Caco-2 (cell line): ENCODE measurements at places on chromosomes 16 and 17. TPM values are rescaled to one million over a fixed set of nuclear protein-coding genes. Genes with fewer than 3 reads are reported as not detected.
A peak's percentile ranks its signal among the peaks of the same experiment; 100 is the strongest.

Gene RHBDL1
- 2.9 and 3.2 TPM in 2 replicates for total RNA-seq

Gene ATP2A3
- total RNA-seq = 8.0 and 8.2 TPM in 2 replicates

Gene KRTAP3-2
- not detected in 2 replicates for total RNA-seq

Gene HS3ST4
- total RNA-seq = 0.11 and 0.12 TPM in 2 replicates

Gene KRT15
- 5.3 and 10.5 TPM in 2 replicates for total RNA-seq

Gene NOXO1
- 0.35 and 1.1 TPM in 2 replicates for total RNA-seq

Gene CALB2
- 0.65 TPM in 1 of 2 replicates, not detected in the other for total RNA-seq

Gene SLC26A11
- 37.1 and 46.0 TPM in 2 replicates for total RNA-seq

Gene CCDC78
- total RNA-seq = 3.5 and 4.6 TPM in 2 replicates

Gene SYNGR3
- total RNA-seq = 2.9 and 3.3 TPM in 2 replicates

Gene ZSCAN10
- not detected in 2 replicates for total RNA-seq

DNA sequence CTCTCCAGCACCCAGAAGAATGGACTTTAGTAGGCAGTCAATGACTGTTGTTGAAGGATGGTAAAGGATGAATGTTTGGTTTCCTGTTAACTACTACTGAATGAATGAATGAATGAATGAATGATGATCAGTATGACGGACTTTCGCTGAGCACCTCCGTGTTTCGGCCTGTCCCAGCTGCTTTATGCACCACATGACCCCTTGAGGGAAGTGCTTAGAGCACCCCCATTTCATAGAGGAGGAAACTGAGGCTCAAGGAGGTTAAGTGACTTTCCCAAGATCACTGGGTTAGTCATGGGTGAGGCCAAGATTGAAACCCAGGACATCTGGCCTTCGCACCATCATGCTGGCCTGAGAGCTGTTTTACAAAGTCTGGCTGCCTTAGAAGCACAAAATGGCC is 6.8 kb downstream of the KCNG4 start:
- H3K4me3 ChIP-seq = no peak overlapping the region
- H3K4me1 ChIP-seq = no peaks in the 10 kb centered on the region; the same call in 1 of the 2 replicates
- no peaks in the 10 kb centered on the region for H3K27me3 ChIP-seq
- no peak for DNase-seq
- H3K27ac ChIP-seq = no peak overlapping the region
- no peaks in the 10 kb centered on the region for H3K36me3 ChIP-seq

GRCh38 chr17:77723071-77723908 is 235.2 kb upstream of the TNRC6C start:
- DNase-seq = no peak
- no peaks in the 10 kb centered on the region for H3K4me1 ChIP-seq
- H3K36me3 ChIP-seq = no peaks in the 10 kb centered on the region
- H3K27me3 ChIP-seq = no peaks in the 10 kb centered on the region

GRCh38 chr17:9644910-9645751 is at the start of gene USP43:
Gene USP43 (plus strand): TSS chr17:9645517. CDS start chr17:9645633, 116 bp downstream.
- peak within 1 kb of the TSS; percentile 79 for H3K27ac ChIP-seq
- H3K4me1 ChIP-seq = peaks cover 20% of the 10 kb centered on the region
- H3K36me3 ChIP-seq = no peaks in the 10 kb centered on the region
- peak; percentile 64 for DNase-seq
- peak within 1 kb of the TSS; percentile 58 for H3K4me3 ChIP-seq

- DNase-seq = no peak
- H3K4me1 ChIP-seq = peaks cover 27% of the 10 kb centered on the region
- H3K27ac ChIP-seq = no peak overlapping the region
- no peak overlapping the region for H3K4me3 ChIP-seq
- no peaks in the 10 kb centered on the region for H3K27me3 ChIP-seq
Measured at GRCh38 chr17:55334285-55334684, 69.5 kb downstream of the HLF start.

GRCh38 chr16:50326835-50327465 is 41.8 kb downstream of the BRD7 start:
- peaks cover 14% of the 10 kb centered on the region for H3K4me1 ChIP-seq
- peaks cover 3% of the 10 kb centered on the region for H3K36me3 ChIP-seq
- no peak overlapping the region for H3K4me3 ChIP-seq

DNA sequence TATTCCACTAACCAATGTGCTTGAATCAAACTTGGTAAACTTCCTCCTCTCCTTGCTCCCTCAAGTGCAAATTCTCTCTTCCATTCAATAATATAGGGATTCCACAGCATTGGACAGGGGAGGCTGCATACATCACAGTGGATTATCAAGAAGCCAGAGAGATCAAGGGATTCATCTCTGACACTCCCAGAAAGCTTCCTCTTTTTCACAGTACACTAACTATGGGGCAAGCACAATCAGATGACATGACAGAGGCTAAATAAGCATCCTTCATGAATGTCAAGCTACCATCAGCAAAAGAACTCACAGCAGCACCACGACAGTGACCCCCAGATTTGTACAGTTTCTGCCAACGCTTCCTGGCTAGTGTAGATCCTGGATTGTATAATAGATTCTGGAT is 178.4 kb upstream of the C17orf78 start:
- no peaks in the 10 kb centered on the region; the same call in 1 of the 2 replicates for H3K36me3 ChIP-seq
- no peak overlapping the region for H3K27ac ChIP-seq
- H3K4me1 ChIP-seq = no peaks in the 10 kb centered on the region
- no peaks in the 10 kb centered on the region for H3K27me3 ChIP-seq
- no peak overlapping the region for H3K4me3 ChIP-seq
- no peak for DNase-seq

GRCh38 chr16:68021490-68021889 is 1.5 kb downstream of the DDX28 start:
- DNase-seq = no peak
- H3K4me3 ChIP-seq = no peak overlapping the region
- H3K27me3 ChIP-seq = no peaks in the 10 kb centered on the region
- H3K27ac ChIP-seq = no peak overlapping the region
- no peaks in the 10 kb centered on the region; the same call in 1 of the 2 replicates for H3K36me3 ChIP-seq

- H3K27me3 ChIP-seq = no peaks in the 10 kb centered on the region
- no peaks in the 10 kb centered on the region for H3K36me3 ChIP-seq
- H3K4me1 ChIP-seq = peaks cover 8% of the 10 kb centered on the region
- H3K4me3 ChIP-seq = no peak overlapping the region
Measured at GRCh38 chr17:68435361-68435760, 21.9 kb downstream of the WIPI1 start.

DNA sequence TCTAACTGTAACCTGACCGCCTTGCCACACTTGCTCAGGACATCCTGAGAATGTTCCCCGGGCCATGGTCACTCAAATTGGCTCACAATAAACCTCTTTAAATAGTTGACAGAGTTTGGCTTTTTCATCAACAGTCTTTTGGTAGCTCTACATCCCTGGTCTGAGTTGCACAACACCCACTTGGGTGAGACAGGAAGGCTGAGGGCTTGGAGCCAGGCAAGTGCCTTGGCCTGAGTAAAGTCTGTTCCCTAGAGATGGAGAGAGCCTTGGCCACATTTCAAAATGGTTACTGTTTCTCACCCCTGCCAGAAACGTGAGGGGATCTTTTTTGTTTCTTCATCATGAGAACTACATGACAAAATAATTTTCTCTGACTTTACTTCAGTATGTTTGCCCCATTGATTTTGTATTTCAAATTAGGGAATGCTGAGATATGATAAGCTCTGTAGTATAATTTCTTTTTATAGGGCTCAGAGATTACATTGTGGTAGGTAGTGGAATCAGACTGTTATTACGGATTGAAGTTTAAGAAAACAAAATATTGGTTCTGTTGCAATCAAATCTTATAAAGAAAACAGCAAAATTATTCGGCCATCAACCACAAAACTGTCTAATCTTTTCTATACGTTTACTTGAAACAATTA is 53.9 kb upstream of the NETO2 start:
- no peak for DNase-seq
- H3K27me3 ChIP-seq = no peaks in the 10 kb centered on the region
- no peaks in the 10 kb centered on the region for H3K36me3 ChIP-seq

GRCh38 chr17:29929006-29929532 is 959 bp downstream of the SSH2 start:
- H3K27me3 ChIP-seq = no peaks in the 10 kb centered on the region
- H3K4me1 ChIP-seq = peaks cover 13% of the 10 kb centered on the region
- peak overlapping the region; percentile 81 for H3K27ac ChIP-seq
- no peaks in the 10 kb centered on the region; the same call in 1 of the 2 replicates for H3K36me3 ChIP-seq

GRCh38 chr17:7956228-7956965 is 24.4 kb downstream of the CNTROB start:
- H3K36me3 ChIP-seq = no peaks in the 10 kb centered on the region
- H3K27ac ChIP-seq = no peak overlapping the region
- H3K4me3 ChIP-seq = no peak overlapping the region
- H3K27me3 ChIP-seq = no peaks in the 10 kb centered on the region
- no peaks in the 10 kb centered on the region for H3K4me1 ChIP-seq

DNA sequence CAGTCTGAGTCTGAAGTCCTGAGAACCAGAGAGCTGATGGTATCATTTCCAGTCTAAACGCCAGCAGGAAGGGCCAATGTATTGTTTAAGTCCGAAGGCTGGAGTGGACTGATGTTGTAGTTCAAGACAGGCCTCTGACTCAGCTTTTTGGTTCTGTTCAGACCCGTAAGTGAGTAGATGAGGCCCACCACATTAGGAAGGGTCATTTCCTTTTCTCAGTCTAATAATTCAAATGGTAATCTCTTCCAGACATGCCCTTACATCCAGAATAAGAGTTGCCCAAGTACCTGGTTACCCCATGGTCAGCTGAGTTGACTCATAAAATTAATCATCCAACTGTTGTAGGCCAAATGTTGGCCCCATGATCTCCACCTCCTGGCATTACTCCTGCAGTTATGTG is 442.6 kb upstream of the HSBP1 start:
- no peak for DNase-seq
- no peak overlapping the region for H3K27ac ChIP-seq
- H3K36me3 ChIP-seq = no peaks in the 10 kb centered on the region
- no peaks in the 10 kb centered on the region for H3K27me3 ChIP-seq

- peak within 1 kb of the TSS; percentile 98 for H3K27ac ChIP-seq
- no peaks in the 10 kb centered on the region for H3K36me3 ChIP-seq
- peak; percentile 89 for DNase-seq
- H3K4me1 ChIP-seq = no peaks in the 10 kb centered on the region
- H3K27me3 ChIP-seq = no peaks in the 10 kb centered on the region
Measured at GRCh38 chr16:23452572-23453337, at the start of gene COG7. Gene COG7 (minus strand): TSS chr16:23453189. CDS start chr16:23452994, 195 bp downstream.

DNA sequence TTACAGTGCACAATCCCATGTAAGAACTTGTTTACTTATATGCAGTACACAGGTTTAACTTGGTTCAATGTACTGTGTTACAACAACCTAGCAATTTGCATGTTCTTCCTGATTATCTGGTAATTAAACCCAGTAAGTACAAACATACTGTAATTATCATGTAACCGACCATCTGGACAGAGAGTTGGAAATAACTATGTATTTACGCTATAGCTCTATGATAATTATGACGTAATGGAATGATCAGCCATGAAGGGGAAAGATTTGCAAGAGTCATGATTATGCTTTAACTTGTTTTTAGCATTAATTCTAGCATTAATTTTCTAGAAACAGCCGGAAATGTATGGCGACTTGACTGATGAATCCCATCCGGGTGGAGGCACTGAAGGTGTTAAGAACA is 74.8 kb upstream of the SALL1 start:
- no peak overlapping the region for H3K4me3 ChIP-seq
- no peaks in the 10 kb centered on the region for H3K27me3 ChIP-seq
- H3K36me3 ChIP-seq = no peaks in the 10 kb centered on the region
- no peaks in the 10 kb centered on the region for H3K4me1 ChIP-seq

DNA sequence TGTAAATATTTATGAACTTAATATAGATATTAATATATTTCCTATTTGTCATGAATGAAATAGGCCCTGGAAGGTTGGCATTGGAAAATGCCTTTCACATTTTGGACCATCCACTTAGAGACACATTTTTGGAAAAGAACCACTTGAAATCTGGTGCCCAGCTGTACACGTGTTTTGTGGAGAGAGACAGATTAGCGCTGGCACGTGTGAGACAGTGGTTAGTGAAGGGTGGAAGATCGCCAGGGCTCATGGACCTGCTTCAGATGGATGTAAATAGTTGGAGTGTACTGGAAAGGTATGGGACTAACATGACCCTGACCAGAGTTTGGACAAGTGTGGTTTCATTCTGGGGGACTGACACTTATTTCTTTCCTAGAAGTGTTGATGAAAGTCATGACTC is 222.9 kb downstream of the PRKCA start:
- no peaks in the 10 kb centered on the region for H3K27me3 ChIP-seq
- H3K4me1 ChIP-seq = no peaks in the 10 kb centered on the region; the same call in 1 of the 2 replicates
- H3K4me3 ChIP-seq = no peak overlapping the region
- H3K36me3 ChIP-seq = no peaks in the 10 kb centered on the region
- H3K27ac ChIP-seq = no peak overlapping the region

- no peaks in the 10 kb centered on the region for H3K27me3 ChIP-seq
- DNase-seq = no peak
- H3K4me1 ChIP-seq = no peaks in the 10 kb centered on the region
- H3K4me3 ChIP-seq = peak overlapping the region; percentile 97; the same call in 1 of the 2 replicates
Measured at GRCh38 chr16:31107465-31107867, 720 bp upstream of the BCKDK start.

GRCh38 chr16:48864055-48864454 is 254.1 kb upstream of the N4BP1 start:
- no peaks in the 10 kb centered on the region for H3K4me1 ChIP-seq
- DNase-seq = no peak
- H3K36me3 ChIP-seq = no peaks in the 10 kb centered on the region
- no peaks in the 10 kb centered on the region for H3K27me3 ChIP-seq
- H3K27ac ChIP-seq = no peak overlapping the region

DNA sequence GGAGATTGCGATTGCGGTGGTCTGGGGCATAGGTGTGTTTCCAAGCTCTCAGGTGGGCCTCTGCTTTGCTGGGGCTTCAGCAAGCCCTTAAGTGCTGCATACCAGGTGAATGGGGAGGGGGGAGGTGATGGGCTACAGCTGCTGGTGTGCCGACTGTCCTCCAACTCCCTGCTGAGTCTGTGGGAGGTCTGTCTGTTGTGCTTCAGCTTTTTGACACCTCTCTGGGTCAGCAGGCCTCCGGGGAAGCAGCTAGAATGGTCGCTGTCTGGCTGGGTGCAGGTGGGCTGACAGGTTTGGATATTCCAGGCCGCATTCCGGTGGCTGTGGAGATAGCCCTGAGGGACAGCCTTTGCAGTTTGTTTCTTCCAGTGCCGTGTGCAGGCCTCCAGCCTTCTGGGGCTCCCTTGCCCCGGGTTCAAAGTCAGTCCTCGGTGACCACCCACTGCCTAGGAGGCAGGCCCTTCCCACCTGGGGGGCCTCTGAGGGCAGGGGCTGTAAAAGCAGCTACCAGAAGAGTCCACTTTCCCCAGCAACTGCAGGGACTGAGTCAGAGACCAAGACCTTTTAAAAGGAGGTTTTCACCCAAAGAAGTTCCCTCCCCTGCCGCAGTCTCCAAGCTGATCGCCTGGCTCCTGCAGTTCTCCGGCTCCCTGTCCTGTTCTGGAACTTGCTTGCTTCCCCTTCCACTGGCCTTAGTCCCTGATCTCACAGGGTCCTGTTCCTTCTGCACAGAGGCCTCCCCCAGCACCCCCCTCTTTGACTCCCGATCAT is 2.0 kb upstream of the TTYH2 start:
- H3K36me3 ChIP-seq = peaks cover 5% of the 10 kb centered on the region; the same call in 1 of the 2 replicates
- H3K4me3 ChIP-seq = no peak overlapping the region
- peak; percentile 74 for DNase-seq
- H3K4me1 ChIP-seq = peaks cover 21% of the 10 kb centered on the region
- H3K27me3 ChIP-seq = no peaks in the 10 kb centered on the region

GRCh38 chr17:69710926-69711325 is 296.4 kb downstream of the MAP2K6 start:
- H3K27ac ChIP-seq = no peak overlapping the region
- H3K4me1 ChIP-seq = peaks cover 5% of the 10 kb centered on the region; the same call in 1 of the 2 replicates
- H3K36me3 ChIP-seq = no peaks in the 10 kb centered on the region
- no peak overlapping the region for H3K4me3 ChIP-seq
- no peaks in the 10 kb centered on the region for H3K27me3 ChIP-seq
